Germinal center (tissue), 1 donor: ENCODE measurements at places on chromosomes 4 and X.

- DNase-seq = no peak
Observed at GRCh38 chr4:13516315-13516860, 27.9 kb downstream of the NKX3-2 start.

DNA sequence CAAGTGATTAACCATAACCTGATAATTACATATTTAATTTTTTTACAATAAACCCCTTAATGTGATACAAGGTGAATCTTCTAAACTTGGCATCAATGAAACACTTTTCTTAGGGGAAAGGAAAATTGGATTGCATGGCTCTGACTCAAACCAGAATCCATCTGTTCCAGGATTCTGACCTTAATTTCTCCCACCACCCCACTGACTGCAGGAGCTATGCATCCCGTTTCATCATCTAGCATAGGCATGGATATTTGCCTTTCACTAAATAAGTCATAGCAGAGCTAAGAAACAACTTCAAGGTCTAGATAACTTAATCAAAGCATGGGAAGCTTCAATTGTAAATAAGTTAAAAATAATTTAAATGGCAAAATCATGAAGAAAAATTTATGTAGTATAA is 156.3 kb downstream of the BTC start:
- DNase-seq = no peak

DNA sequence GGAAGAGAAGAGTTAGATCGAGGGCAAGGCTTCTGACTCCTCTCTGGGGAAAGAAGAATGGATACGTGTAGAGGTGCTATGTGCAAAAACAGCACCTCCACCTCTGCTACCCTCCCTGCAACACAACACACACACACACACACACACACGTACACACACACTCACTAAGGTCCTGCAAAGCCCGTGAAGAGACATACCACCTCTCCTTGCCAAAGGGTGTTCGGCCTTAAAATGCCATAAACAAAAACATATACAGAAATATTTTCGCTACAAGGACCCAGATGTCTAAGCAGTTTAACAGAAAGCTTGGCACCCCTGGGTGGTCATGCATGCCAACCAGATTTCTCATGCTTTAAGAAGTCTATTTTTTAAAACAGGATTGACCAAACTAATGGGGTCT is 1.5 kb downstream of the TIFA start:
- DNase-seq = peak; percentile 34

DNA sequence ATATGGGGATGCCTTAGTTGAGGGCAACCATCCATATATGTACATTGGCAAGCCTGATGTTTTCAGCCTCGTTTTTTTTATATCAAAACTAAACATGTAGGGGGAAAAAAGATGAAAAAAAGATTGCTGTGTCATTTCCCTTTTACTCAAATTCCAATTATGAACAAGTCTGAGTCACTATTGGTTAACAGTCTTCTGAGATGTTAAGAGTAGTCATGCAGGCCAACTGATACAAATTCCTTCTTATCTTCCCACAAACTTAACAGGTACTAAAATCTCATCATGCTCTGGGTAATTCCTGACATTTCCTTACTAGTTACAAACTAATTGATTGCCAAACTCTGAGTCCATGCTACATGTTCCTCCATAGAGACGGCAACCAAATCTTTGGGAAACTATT is 222.1 kb downstream of the FRMPD4 start:
- DNase-seq = no peak

DNA sequence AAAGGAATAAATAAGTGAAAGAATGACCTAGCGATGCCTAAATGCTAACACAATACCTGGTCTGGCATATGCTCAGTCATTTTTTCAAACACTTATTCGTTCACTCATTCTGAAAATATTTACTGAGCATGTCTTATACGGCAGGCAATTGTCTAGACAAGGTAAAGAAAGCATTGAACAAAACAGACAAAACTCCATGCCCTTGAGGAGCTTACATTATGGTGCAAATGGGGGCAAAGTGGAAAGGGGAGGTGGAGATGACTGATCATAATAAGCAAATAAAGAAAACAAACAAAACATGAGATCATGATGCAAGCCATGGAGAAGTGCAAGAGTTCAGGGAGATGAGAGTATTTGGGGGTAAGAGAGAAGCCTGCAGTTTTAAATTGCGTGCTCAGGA is 334.6 kb upstream of the PPARGC1A start:
- no peak for DNase-seq

GRCh38 chr4:93437991-93438390 is 390.6 kb upstream of the ATOH1 start:
- no peak for DNase-seq

GRCh38 chr4:156388826-156389225 is 435.2 kb upstream of the CTSO start:
- no peak for DNase-seq

DNA sequence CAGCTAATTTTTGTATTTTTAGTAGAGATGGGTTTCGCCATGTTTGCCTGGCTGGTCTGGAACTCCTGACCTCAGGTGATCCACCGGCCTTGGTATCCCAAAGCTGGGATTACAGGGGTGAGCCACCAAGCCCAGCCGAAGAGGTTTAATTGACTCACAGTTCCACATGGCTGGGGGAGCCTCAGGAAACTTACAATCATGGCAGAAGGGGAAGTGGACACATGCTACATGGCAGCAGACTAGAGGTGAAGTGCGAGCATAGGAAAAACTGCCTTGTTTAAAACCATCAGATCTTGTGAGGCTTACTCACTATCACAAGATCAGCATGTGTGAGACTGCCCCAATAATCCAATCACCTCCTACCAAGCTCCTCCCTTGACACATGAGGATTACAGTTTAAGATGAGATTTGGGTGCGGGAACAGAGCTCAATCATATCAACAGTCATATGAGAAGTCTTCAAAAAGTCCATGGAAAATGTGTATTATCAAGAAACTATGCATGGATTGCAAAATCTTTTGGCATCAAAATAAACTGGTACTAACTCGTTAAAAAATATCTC is 25.8 kb upstream of the RPL39 start:
- no peak for DNase-seq

GRCh38 chr4:143623896-143624295 is 76.6 kb downstream of the FREM3 start:
- DNase-seq = no peak

- no peak for DNase-seq
Observed at GRCh38 chr4:110184140-110184790, 14.2 kb downstream of the ELOVL6 start.

- no peak for DNase-seq
Observed at GRCh38 chr4:90080116-90080515, 47.1 kb upstream of the CCSER1 start.

DNA sequence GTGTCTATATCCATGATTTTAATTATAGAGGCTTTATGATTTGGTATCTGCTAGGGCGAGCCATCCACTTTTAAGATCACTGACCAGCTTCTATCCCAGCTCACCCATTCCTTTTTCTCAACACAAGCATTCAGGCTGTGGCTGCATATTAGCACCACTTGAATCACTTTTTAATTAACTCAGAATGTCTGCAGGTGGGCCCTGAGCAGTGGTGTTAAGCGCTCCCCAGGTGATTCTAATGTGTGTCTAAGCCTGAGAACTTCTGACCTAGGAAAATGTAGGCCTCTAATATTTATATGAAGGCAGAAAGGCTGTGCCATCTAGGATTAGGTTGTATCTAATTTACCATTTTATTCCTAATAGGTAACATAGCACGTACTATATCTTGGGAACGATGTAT is 19.8 kb upstream of the QRFPR start:
- no peak for DNase-seq

DNA sequence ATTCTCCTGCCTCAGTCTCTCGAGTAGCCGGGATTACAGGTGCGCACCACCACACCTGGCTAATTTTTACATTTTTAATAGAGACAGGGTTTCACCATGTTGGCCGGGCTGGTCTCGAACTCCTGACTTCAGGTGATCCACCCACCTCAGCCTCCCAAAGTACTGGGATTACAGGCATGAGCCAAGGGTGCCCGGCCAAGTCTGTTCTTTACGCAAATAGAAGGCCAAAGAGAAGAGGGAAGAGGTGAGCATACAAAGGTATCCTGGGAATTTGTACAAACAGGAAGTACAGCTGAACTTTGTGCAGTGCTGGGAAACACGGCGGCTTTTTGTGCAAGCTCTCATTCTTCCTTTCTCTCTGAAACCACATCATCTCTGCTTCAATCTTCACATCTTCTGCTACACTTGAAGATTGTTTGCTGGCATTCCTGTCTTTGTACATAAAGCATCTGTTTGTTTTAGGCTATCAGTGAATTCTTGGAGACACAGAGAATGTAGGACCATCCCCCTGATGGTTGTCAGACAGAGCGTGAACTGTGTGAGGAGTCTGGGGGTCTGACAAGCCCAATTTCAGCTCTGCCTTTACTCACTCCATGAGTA is 71.9 kb upstream of the PRSS48 start:
- DNase-seq = no peak

- DNase-seq = no peak
Observed at GRCh38 chr4:112418092-112418491, 97.9 kb downstream of the NEUROG2 start.

- DNase-seq = peak; percentile 97
Observed at GRCh38 chr4:39458505-39459300, at the start of the genes LIAS and RPL9. LIAS (plus strand) TSS chr4:39459056; CDS start chr4:39459118, 62 bp downstream. RPL9 (minus strand) TSS chr4:39458922; CDS start chr4:39458439, 483 bp downstream.

- peak; percentile 37 for DNase-seq
Observed at GRCh38 chr4:190020790-190021717, 6.0 kb downstream of the FRG2 start.

DNA sequence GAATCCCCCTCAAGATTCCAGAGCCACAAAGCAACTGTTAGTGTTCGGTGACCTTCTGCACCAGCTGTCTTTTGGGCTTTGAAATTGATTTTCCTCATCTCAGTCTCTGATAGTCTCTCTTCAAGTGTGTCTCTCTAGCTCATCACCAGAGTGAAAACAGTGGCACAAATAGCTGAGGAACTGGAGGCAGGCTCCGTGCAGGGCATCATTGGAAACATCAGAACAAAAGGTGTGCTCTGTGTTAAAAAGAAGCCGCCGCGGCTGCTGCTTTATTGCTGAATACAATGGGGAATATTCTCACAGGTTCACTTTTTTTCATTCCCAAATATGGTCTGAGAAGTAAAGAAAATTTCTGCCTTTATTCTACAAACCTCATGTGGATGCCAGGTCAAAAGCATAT is 297.5 kb downstream of the DCTD start:
- no peak for DNase-seq

- DNase-seq = no peak
Observed at GRCh38 chr4:176800891-176801534, 8.3 kb upstream of the VEGFC start.

GRCh38 chr4:94767446-94767845 is 9.7 kb downstream of the BMPR1B start:
- no peak for DNase-seq

- DNase-seq = no peak
Observed at GRCh38 chr4:111360906-111361305, 738.0 kb upstream of the PITX2 start.

DNA sequence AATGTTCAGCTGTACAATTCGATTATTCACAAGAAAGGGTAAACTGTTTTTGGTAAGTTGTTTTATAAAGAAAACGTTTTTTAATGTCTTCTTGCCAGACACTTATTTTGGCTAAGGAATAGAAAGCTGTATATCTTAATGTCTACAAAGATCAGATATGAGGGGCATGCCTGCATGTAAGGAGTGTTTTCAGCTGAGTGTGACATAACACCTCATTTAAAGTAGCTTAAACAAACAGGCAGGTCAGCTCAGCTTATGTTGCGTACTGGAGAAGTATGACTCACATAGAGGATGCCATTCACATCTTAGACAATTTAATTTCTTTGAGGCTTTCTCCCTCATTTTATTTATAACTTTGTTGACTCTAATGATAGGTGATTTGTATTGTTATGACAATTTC is 30.4 kb downstream of the LAMTOR3 start:
- no peak for DNase-seq

GRCh38 chrX:12741416-12741815 is 49.8 kb upstream of the PRPS2 start:
- DNase-seq = no peak

- DNase-seq = no peak
Observed at GRCh38 chr4:78749258-78749971, 26.7 kb upstream of the BMP2K start.

- DNase-seq = no peak
Observed at GRCh38 chrX:8341814-8342590, 122.6 kb upstream of the VCX3B start.

DNA sequence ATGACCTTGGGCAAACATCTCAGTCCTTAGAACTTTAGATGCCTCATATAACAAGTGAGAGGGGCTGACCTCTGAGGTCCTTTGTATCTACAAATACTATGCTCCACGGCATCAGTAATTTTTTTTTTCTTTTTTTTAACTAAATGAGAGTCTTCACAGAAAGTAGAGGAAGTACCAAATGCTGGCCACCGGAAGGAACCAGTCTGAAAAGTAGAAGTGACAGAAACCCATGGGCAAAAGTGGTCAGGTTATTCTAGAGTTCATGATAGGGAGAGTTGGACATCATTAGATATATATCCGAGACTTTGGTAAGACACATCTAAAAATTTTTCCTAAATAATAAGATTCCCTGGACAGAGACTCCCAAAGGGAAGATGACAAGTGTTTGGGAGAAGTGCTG is 53.7 kb downstream of the COQ2 start:
- no peak for DNase-seq

- no peak for DNase-seq
Observed at GRCh38 chr4:147913137-147913536, 181.2 kb downstream of the ARHGAP10 start.

GRCh38 chr4:102543030-102543928 is 42.1 kb downstream of the NFKB1 start:
- no peak for DNase-seq

DNA sequence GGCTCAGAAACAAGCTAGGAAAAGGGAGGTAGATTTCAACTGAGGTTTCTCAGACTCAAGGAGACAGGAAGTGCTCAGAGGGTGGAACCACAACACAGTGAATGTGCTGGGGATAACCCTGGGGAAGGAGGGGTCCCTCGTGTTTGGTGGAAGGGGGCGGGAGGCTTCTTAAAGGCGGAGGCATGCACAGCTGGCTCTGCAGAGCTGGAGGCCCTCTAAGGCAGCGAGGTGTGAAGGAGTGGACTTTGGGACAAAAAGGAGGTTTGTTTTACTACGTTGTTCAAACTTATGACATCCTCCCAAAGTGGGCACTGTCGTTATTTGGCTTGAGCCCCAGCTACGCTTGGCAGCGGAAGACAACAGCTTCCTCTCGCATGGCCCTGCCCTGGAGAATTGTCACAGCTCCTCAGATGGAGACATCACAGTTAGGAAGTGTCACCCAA is 21.7 kb upstream of the MTM1 start:
- no peak for DNase-seq

GRCh38 chr4:10034612-10035104 is 13.4 kb upstream of the SLC2A9 start:
- DNase-seq = no peak

GRCh38 chrX:21912989-21913388 is 27.5 kb upstream of the SMS start:
- no peak for DNase-seq

GRCh38 chr4:103150677-103151076 is 47.5 kb downstream of the CENPE start:
- DNase-seq = no peak

GRCh38 chr4:104393655-104394324 is 100.9 kb downstream of the CXXC4 start:
- no peak for DNase-seq

- DNase-seq = peak; percentile 3
Observed at GRCh38 chrX:70769659-70770227, 138.8 kb downstream of the TEX11 start.

GRCh38 chrX:73903941-73904340 is 340.9 kb downstream of the CHIC1 start:
- no peak for DNase-seq

- DNase-seq = peak; percentile 56
Observed at GRCh38 chr4:139665690-139666529, at the start of gene MGST2. MGST2 (plus strand) TSS chr4:139665819; CDS start chr4:139666020, 201 bp downstream.

GRCh38 chr4:25861951-25862410 is 807 bp downstream of the SEL1L3 start:
- DNase-seq = no peak

- DNase-seq = no peak
Observed at GRCh38 chrX:119690921-119691716, 1.8 kb downstream of the SEPTIN6 start.
